ENCODE measurements at places on chromosomes 12 and 14. TPM values are rescaled to one million over a fixed set of nuclear protein-coding genes. Genes with fewer than 3 reads are reported as not detected.

The KRT71 gene
- not detected for total RNA-seq

The PZP gene
- total RNA-seq = 0.36 TPM

The TBX3 gene
- total RNA-seq = 27.2 TPM

The CFAP54 gene
- total RNA-seq = 0.16 TPM

The MSRB3 gene
- 125 TPM for total RNA-seq

The TAS2R31 gene
- 0.88 TPM for total RNA-seq

The E2F7 gene
- 0.27 TPM for total RNA-seq

The CCDC184 gene
- 1.0 TPM for total RNA-seq

The TMEM132C gene
- total RNA-seq = 1.8 TPM
